ENCODE measurements at places on chromosomes 3 and 15.

GRCh38 chr3:132311841-132312240 lies 5.4 kb upstream of the ACP3 start:
- DNase-seq = no peak

GRCh38 chr3:45659661-45660566 lies 29.3 kb upstream of the SACM1L start:
- peak; percentile 60 for DNase-seq

GRCh38 chr15:96870580-96870979 lies 540.1 kb downstream of the NR2F2 start:
- DNase-seq = no peak

DNA sequence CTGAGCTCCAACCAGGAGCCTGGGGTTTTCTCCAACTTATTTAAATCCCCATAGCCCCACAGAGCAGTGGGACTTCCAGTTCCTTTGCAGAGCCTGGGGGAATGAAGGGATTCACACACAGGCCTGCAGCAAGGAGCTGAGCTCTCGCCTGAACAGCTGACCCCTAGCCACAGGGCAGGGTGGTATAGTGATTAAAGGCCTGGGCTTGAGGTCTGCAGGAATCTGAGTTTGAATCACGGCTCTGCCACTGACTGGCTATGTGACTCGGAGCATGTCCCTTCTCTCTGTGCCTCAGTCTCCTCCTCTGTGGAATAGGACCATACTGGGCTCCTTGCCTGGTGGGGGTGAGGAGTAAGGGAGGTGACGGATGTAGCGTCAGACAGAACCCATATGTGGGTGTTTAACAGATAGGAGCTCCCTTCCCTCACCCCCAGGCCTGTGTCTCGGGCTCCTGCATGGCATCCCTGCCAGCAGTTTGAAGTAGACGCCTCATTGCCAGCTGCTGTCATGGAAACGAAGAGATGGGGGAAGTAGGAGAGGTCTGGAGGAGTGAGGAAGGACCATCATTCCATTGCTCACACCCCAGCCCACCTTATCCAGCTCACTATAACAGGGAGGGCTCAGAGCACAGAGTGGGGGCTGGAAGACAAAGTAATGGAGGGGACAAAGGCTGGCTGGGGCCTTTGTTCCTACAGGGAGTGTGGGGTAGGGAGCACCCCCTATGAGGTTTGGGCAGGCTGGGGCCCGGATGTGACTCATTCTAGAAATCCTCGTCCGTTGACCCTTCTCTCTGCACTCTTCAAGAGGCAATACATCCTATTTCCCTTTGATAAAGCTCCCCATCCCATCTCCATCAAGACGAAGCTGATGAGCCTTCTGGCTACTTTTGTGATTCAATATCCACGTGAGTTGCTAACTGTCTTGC lies 14.8 kb downstream of the HRH1 start:
- no peak for DNase-seq
